Dorsolateral prefrontal cortex (tissue), 122 donors: ENCODE measurements at places on chromosomes 5 and 9. TPM values are rescaled to one million over a fixed set of nuclear protein-coding genes. Genes with fewer than 3 reads are reported as not detected.

The STRBP gene
- 135 TPM for total RNA-seq

The SPATA31C1 gene
- total RNA-seq, result not detected

The ALDH1B1 gene
- 5.6 TPM for total RNA-seq

The STPG3 gene
- not detected for total RNA-seq

The SNCAIP gene
- total RNA-seq, result 11.7 TPM

The KCNV2 gene
- not detected for total RNA-seq

The MYOZ3 gene
- total RNA-seq, result 1.4 TPM

The SPINK13 gene
- not detected for total RNA-seq

The ZDHHC21 gene
- total RNA-seq, result 37.5 TPM

The TRIM52 gene
- total RNA-seq, result 28.9 TPM

The GPR151 gene
- 0.36 TPM for total RNA-seq

The MARCOL gene
- total RNA-seq, result not detected

The ZBED3 gene
- total RNA-seq, result 15.8 TPM

The BTNL3 gene
- total RNA-seq, result not detected

The INSL4 gene
- total RNA-seq, result not detected

The RORB gene
- 60.3 TPM for total RNA-seq

The TLX3 gene
- not detected for total RNA-seq

The PTGDS gene
- 2,507 TPM for total RNA-seq

The GFI1B gene
- total RNA-seq, result not detected

The LURAP1L gene
- total RNA-seq, result 15.2 TPM

The HBEGF gene
- 7.8 TPM for total RNA-seq

The LCNL1 gene
- total RNA-seq, result 28.8 TPM

The NDST1 gene
- 90.6 TPM for total RNA-seq

The ZNF883 gene
- total RNA-seq, result 7.6 TPM

The ARSI gene
- 3.3 TPM for total RNA-seq

The C5orf34 gene
- 1.9 TPM for total RNA-seq

The PCDHA8 gene
- total RNA-seq, result 4.4 TPM

The TRPM6 gene
- 3.5 TPM for total RNA-seq
